Skin of body (tissue), 3 donors: ENCODE measurements at places on chromosomes 12 and 14. TPM values are rescaled to one million over a fixed set of nuclear protein-coding genes. Genes with fewer than 3 reads are reported as not detected.

DNA sequence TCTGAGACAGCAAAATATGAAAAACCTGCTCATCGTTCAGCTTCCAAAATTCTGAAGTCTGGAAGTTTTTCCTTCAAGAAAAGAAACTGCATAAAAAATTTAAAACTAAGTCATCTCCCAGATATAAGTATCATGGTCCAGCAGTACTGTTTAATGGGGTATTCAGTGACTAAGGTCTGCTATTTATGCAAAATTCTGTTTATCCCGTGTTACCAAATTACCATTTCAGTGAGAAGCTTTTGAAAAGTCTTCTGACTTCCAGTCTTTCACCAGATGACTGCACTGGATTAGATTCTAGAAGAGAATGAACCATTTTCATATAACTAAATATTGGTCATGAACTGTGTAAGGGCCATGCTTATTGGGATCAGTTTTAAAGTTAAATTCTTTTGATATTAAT is 67.9 kb downstream of the TMEM260 start:
- no peak for DNase-seq

GRCh38 chr14:89918721-89919120 is 35.8 kb downstream of the EFCAB11 start:
- DNase-seq: no peak

DNA sequence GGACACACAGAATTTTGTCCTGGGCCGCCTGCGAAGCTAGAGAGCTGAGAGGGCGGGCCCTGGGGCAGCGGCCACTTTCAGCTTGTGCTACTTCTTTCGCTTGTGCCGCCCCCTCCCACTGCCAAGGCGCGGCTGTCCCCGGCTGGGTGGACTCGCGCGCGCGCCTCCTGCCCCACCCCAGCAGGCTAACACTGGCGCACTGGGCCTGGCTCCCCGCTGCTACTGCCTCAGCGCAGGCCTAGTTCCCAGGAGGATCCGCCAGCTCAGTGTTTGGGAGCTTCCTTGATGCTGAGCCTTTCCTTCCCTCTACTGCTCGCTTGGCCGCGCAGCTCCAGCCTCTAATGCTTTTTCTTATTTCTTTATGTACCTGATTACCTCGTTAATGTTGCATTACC is 27.4 kb upstream of the METAP2 start:
- no peak for DNase-seq

The GARIN6 gene
- total RNA-seq: not detected

DNA sequence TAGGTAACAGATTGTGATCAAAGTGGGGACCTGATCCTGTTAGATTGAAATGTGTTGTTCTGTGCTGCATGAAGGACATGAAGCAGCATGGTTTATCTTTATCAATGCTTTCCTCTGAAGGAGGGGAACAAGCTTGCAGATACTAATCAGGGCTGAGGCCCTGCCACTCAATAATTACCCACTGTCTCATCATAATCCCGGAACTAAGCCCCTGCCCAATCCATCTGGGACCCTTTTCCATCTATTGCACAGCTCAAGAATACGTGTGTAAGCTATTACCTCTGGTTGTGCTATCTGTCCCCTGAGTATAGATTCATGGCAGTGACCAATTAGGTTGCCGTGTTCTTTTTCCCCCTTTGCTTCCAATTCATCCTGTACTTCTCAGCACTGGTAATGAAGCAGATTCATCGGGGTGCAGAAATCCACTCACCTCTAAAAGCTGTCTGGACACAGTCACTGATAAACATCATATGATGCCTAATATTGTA is 67.8 kb downstream of the OTX2 start:
- DNase-seq: no peak

DNA sequence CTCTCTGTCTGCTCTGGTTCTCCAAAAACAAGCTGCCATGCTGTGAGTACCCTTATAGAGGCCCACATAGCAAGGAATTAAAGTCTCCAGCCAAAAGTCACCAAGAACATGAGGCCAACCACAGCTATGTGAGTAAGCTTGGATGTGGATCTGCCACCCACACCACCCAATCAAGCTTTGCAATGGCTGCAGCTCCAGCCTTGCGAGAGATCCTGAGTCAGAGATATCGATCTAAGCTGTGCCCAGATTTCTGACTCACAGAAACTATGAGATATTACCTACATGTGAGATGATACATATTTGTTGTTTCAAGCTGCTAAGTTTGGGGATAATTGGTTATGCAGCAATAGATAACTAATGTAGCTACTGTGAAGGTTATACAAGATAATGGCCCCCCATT is 15.5 kb upstream of the TMEM233 start:
- no peak for DNase-seq

The ABCD2 gene
- 2.2 TPM for total RNA-seq

GRCh38 chr12:46266869-46267574 is 1.8 kb downstream of the SLC38A1 start:
- DNase-seq: no peak

- DNase-seq: peak; percentile 26
These were observed 96.9 kb downstream of the GCH1 start for GRCh38 chr14:54805445-54806322.

DNA sequence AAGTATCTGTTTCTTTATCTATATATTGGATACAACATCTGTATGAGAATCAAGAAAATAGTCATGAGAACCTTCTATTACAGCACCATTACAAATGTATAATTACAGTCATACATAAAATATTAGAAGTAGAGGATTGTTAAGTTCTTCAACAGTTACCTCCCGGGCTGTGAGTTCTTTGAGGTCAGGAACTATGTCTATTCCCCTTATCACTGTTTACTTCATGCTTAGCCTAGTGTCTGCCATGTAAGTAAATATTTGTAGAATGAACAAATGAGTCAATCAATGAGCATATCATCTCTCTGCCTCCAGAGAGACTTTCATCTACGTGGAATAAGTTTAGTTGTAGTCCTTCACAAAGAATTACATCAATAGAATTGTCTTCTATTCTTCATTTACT is 47.2 kb downstream of the PUS7L start:
- no peak for DNase-seq
